ENCODE measurements at places on chromosomes 3 and 15.

DNA sequence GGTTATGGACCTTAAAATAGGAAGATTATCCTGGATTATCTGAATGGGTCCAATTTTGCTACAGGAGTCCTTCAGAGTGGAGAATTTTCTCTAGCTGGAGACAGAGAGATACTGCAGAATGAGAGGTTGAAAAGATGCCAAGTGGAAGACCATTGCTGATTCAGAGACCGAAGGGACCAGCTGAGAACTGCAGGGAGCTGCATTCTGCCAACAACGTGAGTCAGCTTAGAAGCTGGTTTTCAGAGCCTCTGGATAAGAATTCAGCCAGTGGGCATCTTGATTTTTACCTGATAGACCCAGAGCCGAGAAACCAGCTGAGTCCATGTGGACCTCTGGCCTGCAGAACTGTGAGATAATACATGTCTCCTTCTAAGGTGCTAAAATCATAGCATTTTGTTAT is 234.0 kb downstream of the NR2F2 start:
- DNase-seq: no peak

- DNase-seq: no peak
These were observed 42.8 kb upstream of the IQSEC1 start for GRCh38 chr3:13115991-13116390.

- DNase-seq: peak; percentile 79
These were observed 157.7 kb upstream of the FAM3D start for GRCh38 chr3:58824285-58824684.

DNA sequence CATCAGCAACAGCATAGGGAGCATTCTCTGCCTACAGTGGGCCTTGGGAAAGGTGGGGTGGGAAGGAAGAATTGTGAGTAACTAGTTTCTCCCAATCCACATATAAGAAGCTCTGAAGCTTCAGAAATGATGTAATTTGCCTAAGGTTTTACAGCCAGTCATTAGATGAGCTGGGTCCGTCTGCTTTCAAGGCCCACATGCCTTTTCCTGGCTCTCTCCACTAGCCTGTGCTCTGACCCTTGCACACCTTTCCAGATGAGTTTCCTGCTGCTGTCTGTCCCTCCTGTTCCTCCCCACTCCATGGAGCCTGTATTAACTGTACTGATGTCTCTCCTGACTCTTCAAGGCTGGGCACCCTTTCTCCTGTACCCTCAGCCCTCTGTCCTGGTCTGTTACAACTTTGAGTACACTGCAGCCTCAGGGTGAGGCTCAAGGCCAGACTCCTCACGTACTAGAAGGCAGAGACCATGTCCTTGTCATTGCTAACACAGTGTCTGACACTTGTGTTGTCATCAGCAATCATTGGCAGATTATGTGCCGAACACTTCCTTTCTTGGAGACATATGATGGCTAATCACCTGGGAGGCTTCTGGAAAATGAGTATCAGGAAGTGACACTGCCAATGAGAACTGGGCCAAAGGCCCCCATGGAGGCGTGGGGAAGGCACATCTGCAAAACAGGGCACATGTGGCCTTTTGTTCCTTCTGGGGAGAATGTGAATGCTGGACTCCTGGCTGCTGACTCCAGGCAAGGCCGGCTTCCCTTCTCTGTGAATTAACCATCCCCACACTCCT is 6.6 kb downstream of the TM6SF1 start:
- DNase-seq: no peak

DNA sequence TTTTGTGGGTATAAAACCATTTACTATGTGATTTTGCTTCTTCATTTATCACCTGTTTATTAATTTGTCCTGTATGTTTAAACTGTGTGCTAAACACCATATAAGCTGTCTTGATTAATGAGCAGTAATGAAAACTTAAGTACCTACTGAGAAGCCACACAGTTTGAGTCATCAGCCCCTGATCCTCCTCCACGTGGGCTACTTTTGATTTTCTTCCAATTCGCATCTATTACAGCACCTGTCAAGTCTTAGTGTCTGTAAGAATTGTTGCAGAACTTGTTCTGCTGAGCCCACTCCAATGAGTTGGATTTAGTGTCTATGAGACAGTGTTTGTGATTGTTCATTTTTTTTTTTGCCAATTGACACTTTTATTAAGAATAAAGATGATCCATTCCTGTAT is 16.8 kb downstream of the EPHA6 start:
- DNase-seq: no peak

GRCh38 chr3:176872771-176873209 is 324.5 kb downstream of the TBL1XR1 start:
- peak; percentile 50 for DNase-seq

- DNase-seq: no peak
These were observed 275.9 kb downstream of the UBE2E2 start for GRCh38 chr3:23479026-23479425.

GRCh38 chr3:194638991-194639605 is 5.9 kb upstream of the TMEM44 start:
- DNase-seq: no peak

GRCh38 chr15:92643849-92644815 is 11.4 kb downstream of the FAM174B start:
- no peak for DNase-seq

DNA sequence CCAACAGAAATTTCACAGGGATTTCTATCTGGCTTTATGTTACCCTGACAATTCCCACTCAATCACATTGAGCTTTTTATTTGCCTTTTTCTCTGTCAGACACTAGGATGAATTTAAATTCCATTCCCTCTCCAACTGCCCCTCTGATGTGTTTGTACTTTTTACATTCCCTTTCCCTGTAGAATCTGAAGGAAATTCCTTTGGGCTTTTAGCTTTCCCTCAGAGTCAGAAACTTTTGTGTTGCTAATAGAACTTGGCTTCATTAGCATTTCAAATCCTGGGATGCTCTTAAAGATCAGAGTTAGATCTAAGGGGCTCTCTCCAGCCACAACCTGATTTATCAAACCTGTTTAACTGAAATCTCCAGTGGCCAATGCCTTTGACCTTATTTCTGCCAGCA is 7.9 kb upstream of the RARB start:
- no peak for DNase-seq

GRCh38 chr15:46918462-46919140 is 798.7 kb upstream of the SEMA6D start:
- DNase-seq: no peak

DNA sequence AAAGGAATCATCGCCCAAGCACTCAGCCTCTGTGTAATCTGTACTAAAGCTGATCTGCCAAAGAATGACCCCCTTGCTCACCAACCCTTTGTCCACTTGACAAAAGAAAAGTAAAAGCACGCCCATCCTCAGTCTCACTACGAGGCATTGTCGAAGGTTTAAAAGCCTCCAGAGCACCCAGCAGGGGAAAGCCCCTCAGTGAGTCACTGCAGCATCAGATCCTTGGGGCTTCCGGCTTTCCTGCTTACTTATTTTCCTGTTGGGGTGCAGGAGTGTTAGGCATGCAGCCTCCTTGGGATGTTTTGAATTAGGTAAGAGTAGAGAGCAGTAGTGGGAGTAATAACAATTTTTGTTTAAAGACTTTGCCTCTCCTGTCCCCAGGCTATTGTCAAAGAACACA is 216.1 kb downstream of the MTHFS start:
- no peak for DNase-seq

DNA sequence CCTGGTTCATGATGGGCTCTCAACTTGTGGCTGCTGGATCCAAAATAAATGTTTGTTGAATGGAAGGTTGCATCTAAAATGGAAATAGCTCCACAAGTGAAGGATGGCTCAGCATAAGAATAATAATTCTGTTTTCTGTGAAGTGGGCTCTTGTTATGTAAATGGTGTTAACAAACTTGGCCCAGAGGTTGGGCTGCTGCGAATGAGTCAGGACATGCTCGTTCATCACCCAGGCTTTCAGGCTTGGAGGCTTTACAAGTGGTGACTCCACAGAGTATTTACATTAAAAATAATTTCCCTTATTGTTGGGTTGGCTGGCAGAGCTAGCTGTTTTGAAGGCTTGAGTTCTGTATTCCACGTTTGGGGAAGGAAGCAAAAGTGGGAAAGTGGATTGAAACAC is 60.5 kb downstream of the ITGB5 start:
- no peak for DNase-seq

GRCh38 chr3:102078854-102079808 is 229.8 kb downstream of the NFKBIZ start:
- DNase-seq: peak; percentile 55

DNA sequence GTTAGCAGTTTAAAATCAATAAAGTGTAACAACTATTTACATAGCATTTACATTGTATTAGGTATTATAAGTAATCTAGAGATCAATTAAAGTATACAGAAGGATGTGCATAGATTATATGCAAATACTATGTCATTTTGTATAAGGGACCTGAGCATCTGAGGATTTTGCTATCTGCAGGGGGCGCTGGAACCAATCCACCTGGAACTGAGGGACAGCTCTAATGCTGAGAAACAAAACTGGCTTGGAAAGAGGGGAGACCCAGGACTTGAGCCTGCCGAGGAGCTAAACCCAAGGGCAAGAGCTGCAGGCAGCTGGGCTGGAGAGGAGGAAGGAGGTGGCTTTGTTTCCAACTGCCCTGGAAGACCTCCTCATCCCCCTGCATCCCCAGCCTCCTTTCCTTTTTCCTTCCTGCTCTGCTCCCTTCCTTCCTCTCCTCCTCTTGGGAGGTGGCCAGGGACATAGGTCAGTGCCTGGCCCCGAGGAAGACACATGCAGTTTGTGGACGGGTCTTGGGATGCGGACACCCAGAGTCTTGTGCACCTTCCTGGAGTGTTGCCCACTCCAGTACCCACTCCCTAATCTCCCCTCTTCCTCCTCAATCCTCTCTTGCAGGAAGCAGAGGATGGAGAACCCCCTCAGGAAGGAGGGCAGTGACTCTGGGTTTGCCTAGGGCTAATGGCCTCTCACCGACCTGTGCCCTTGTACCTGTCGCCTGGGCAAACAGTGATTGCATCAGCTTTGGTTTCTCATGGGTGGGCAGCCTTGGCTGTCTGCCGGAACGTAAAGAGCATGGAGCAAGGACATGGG is 825 bp upstream of the RTP3 start:
- peak; percentile 52 for DNase-seq

- peak; percentile 44 for DNase-seq
These were observed 12.1 kb upstream of the THSD4 start for GRCh38 chr15:71103102-71103676.
